AG04450 (cell line): ENCODE measurements at places on chromosomes 5 and 9. TPM values are rescaled to one million over a fixed set of nuclear protein-coding genes. Genes with fewer than 3 reads are reported as not detected.

GRCh38 chr9:125950880-125951471 is 203.8 kb downstream of the PBX3 start:
- DNase-seq, result no peak

GRCh38 chr5:132765311-132766019 is 11.6 kb downstream of the SEPTIN8 start:
- DNase-seq, result no peak

DNA sequence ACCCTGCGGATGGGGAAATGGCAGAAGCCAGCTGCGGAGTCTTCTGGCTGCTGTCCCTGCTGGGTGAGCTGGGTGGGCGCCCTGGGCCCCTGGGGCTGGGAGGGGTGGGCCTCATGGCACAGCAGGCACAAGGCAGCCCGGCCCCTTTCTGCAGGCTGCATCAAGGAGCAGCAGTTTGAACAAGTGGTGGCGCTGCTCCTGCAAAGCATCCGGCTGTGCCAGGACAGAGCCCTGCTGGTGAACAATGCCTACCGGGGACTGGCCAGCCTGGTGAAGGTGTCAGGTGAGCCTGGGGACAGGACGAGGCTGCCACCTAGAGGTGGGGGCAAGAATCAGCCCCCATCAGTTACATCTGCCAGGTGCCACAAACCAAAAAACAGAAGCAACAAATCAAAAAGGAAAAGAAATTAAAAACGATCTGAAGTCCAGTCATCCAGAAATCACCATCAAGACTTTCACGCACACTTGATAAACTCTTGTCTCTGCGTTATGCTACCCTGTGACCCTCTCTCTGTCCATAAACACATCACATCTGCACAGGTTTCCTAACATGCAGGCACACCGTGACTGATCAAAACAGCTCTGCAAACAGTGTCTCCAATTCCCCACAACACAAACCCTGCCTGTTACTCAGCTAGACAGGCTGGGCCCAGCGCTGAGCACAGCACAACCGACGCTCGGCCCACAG is 13.9 kb downstream of the REXO4 start:
- DNase-seq, result no peak

- no peak for DNase-seq
Measured at GRCh38 chr9:89678396-89679015, 73.7 kb downstream of the GADD45G start.

DNA sequence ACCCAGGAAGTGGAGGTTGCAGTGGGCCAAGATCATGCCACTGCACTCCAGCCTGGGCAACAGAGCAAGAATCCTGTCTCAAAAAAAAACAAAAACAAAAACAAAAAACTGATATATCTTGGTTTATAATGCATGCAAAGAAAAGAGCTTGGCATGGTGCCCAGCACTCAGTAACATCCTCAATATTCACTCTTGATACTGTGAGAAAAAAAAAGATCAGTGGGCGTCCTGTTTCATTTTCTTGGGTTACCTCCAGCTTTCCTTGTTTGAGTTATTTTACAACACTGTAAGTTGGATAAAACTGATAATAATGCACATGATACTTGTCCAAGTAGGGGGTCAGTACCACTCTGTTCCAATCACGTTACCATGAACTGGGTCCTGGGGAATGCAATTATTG is 7.8 kb downstream of the PHYHD1 start:
- no peak for DNase-seq

- no peak for DNase-seq
Measured at GRCh38 chr5:76870046-76870445, 20.2 kb downstream of the S100Z start.

- DNase-seq, result no peak
Measured at GRCh38 chr5:435961-436640, 6.9 kb upstream of the EXOC3 start.

DNA sequence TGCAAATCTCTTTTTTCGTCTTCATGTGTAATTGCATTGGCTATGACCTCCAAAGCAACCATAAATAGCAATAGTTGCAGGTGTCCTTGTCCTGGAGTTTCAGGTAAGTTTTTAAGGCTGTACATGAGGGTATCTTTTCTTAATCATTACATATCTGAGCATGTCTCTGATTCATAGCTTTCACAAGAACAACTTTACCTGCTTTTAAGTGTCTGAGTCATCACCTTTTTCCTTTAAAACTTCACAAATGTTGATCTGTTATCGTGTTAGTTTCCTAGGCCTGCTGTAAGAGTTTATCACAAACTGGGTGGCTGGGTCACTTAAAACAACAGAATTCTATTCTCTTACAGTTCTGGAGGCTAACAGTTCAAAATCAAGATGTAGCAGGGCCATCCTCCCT is 13.8 kb downstream of the GARNL3 start:
- DNase-seq, result no peak

GRCh38 chr9:116789081-116789480 is 102.0 kb downstream of the TRIM32 start:
- no peak for DNase-seq

DNA sequence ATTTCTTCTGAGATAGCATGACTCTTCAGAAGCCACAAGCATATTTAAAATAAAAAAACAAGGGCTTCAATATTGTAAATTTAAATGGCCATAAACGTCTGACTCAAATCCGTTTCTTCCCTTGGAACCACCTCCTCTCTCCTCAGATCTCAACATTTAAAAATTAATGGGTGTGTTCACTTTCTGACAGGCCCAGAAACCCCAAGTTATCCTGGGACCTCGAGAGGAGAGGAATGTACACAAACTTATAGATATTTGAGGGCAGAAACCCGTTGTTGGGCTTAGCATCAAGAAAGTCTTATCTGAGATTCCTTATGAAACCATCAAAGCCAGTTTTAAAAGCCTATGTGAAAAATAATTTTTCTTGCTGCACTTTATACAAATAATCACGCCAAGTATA is 29.2 kb downstream of the MLLT3 start:
- DNase-seq, result no peak

GRCh38 chr5:7629561-7629960 is 221.4 kb downstream of the CFAP90 start:
- DNase-seq, result no peak

The ARSI gene
- 11.3 and 15.8 TPM in 2 replicates for polyA plus RNA-seq

GRCh38 chr9:70589571-70590314 is 175.3 kb upstream of the KLF9 start:
- DNase-seq, result no peak

DNA sequence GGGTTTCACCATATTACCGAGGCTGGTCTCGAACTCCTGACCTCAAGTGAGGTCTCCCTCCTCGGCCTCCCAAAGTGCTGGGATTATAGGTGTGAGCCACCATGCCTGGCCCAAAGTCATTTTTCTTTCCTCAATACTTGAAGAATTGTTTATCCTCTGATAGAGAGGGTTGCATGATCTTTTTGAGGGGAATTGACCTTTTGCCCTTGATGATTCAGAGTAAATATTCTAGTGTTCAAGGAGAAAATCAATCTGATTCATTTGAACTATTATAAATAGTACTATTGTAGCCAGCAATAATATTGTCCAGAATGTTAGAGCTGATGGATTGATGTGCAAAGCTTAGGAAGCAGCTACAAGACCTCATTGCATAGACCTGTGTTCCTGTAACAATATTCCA is 47.1 kb downstream of the UGCG start:
- no peak for DNase-seq

The ABO gene
- polyA plus RNA-seq, result not detected in 2 replicates

- DNase-seq, result no peak
Measured at GRCh38 chr9:127676638-127677037, 30.1 kb upstream of the CFAP157 start.

- peak; percentile 33 for DNase-seq
Measured at GRCh38 chr9:94920420-94921091, 194.1 kb downstream of the AOPEP start.

DNA sequence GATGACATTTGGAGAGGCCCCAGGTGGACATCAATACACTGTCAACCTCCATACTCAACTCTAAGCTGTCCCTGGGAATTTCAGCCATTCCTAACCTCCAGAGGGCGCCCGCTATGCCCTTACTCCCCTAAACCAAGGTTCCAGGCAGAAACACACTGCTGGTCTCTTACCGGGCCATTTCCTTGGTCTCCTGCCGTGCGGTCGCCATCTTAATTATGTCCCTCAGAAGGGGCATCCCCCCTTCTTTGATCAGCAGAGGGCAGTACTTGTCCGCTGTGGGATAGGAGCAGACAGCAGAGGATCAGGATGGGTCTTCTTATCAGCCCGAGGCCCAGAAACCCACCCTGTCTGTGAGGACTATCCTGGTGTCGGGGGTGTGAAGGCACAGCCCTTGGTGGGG is 9.3 kb upstream of the ZDHHC12 start:
- DNase-seq, result peak; percentile 53

DNA sequence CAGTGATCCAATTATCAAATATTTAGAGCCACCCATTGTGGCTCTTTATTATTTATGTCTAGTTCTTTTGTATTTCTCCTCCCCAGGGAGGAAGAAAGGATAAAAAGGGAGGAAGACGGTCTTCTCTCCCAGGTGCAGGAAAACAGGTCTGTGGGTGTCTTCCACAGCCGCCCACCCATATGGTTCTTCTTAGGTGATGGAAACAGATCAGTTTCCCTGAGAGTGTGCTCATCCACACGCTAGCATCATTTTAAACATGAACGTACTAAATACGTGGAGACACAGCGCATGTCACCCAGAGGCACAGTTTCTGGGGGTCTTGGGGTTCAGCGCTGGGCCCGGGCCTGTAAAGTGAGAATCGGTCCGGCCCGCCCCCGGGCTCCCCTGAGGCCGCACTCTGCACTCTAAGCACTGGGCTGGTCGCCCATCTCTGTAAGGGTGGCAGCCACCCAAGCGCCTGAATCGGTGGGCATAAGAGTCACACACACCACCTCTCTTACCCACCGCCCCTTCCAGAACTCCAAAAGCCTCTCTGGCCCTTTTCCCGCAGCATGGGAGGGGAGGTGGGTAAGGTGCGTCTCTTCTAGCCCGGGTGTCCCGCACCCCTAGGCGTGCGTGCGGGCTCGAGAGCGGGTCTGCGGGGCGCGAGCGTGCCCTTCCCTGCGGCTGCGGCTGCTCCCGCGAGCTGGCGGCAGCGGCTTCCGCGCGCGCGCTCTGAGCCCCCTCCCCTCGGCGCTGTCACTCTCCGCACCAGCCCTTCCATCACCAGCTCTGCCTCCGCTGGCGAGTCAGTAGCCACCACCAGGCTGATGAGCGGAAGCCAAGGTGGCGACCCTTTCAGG is 1.3 kb downstream of the PTCH1 start:
- DNase-seq, result no peak

DNA sequence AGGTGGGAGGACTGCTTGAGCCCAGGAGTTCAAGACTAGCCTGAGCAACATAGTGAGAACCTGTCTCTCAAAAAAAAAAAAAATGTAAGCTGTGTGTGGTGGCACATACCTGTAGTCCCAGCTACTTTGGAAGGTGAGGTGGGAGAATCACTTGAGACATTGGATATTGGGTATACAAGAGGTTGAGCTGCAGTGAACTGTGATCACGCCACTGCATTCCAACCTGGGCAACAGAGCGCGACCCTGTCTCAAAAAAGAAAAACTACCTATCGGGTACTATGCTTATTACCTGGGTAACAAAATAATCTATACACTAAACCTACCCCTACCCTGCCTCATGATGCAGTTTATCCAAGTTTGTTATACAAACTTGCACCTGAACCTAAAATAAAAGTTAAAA is 64.9 kb downstream of the AOPEP start:
- no peak for DNase-seq

GRCh38 chr9:121751686-121752445 is 100.4 kb downstream of the DAB2IP start:
- no peak for DNase-seq

DNA sequence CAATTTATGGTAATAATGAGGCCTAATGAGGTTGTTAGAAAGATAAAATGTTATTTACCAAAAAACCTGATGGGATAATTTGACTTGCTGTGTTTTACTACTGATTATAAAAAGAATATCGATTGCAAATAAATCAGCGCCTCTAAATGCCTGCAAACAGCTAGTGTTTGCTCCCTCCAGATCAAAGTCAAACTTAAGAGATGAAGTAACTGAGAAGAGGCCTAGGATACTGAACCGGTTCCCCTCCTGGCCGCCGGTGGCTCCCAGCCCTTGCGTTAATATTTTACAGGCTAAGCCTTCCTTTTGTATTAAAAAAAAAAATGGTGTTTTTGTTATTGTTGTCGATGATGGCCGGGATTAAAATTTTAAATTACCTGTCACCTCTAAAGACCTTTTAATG is 2.6 kb downstream of the IRX1 start:
- no peak for DNase-seq

The PFN3 gene
- not detected in 2 replicates for polyA plus RNA-seq
